ENCODE measurements at places on chromosomes 11 and 22.

GRCh38 chr22:30600921-30601320, 6.1 kb upstream of the TCN2 start:
- DNase-seq, result no peak

DNA sequence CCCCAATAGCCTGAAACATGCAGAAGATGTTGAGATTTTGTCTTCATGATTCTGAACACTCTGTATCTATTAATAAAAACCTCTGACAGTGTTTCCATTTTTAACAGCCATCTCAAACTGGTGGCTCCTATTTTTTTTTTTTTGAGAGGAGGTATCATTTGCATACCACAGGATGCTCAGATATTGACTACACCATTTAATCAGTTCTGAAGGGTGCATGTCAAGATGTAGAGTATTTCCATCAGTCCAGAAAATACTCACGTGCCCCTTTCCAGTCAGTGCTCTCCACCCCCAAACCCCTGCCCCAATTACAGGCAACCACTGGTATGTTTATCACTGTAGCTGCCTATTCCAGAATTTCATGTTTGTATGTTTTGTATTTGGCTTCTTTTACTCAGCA, 85.3 kb upstream of the SORL1-AS1 start:
- no peak for DNase-seq

GRCh38 chr11:1693327-1694063, 3.5 kb upstream of the KRTAP5-6 start:
- DNase-seq, result peak; percentile 58

GRCh38 chr11:20021771-20022362, 138.4 kb downstream of the DBX1 start:
- DNase-seq, result no peak
